ENCODE measurements at places on chromosomes 16 and 17.

- no peak for DNase-seq
These were observed 65.9 kb downstream of the HIC1 start for GRCh38 chr17:2120586-2121335.

DNA sequence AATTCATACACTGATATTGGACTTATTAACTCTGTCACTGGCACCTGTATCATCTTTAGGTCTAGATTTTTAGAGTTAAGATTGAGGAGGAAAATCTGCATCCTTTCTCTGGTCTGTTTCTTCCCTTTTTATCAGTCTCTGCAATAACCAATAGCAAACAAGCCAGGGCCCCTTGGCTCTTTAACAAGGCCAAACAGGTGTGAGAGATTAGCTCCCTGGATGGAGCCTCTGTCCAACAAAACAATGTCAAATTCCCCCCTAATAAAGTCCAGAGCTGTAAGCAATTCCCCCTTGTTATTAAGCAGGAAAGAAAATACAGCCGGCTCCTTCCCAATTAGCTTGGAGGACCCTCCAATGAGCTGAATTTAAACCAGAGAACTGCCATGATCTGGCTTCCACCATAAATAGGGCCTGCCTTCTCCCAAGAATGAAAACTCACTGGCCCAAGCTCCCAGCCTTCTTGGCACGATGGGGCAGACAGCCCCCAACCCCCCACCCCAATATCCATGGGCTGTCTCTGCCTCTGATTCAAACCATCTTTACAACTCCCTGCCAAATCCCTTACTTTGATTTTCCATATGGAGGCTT, 56.1 kb upstream of the SOX9 start:
- DNase-seq, result no peak

- no peak for DNase-seq
These were observed 362.6 kb downstream of the CNTNAP4 start for GRCh38 chr16:76639685-76640289.

- no peak for DNase-seq
These were observed 3.0 kb upstream of the RCVRN start for GRCh38 chr17:9907883-9908648.

- no peak for DNase-seq
These were observed 375.9 kb downstream of the CDH13 start for GRCh38 chr16:83002351-83003334.

GRCh38 chr17:12422651-12423050, 243.0 kb upstream of the MYOCD start:
- DNase-seq, result no peak

GRCh38 chr17:2393954-2394749, 6.7 kb downstream of the MNT start:
- DNase-seq, result no peak

GRCh38 chr17:30132615-30133014, 16.0 kb downstream of the NSRP1 start:
- DNase-seq, result no peak

DNA sequence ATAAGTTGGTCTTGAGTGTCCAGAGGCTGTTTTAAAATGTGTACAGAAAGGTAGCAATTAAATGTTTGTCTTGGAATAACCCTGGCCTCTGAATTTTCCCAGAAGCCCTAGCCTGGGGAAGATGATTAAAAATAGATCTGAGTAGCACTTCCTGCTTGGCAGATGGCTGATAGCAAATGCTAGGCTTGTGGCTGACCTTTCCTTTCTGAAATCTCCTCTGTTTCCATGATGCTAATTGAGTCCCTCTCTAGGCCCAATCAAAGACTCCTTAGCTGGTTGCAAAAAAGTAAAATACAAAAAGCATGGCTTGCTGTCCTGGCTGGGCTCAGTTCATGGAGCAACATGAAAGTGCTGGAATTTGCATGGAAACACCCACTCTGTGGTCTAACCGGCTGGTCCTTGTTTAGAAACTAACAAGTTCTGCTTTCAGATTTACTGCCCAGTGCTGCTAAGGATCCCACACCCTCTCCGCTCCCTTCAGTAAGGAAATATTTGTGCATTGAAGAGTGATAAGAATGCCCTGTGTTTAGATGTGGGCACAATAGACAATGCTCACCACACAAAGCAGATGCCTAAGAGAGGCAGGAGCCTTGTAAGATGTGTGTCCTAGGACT, 40.8 kb downstream of the YPEL2 start:
- DNase-seq, result no peak

- no peak for DNase-seq
These were observed 129.9 kb downstream of the RAP1GAP2 start for GRCh38 chr17:2926019-2926650.
